ENCODE measurements at places on chromosomes 3 and 15.

DNA sequence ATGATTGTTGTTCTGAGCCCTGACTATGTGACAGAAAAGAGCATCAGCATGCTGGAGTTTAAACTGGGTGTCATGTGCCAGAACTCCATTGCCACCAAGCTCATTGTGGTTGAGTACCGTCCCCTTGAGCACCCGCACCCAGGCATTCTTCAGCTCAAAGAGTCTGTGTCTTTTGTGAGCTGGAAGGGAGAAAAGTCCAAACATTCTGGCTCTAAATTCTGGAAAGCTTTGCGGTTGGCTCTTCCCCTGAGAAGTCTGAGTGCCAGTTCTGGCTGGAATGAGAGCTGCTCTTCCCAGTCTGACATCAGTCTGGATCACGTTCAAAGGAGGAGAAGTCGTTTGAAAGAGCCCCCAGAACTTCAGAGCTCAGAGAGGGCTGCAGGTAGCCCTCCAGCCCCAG lies 142.0 kb downstream of the IL1RAP start:
- H3K36me3 ChIP-seq: no peaks in the 10 kb centered on the region
- no peaks in the 10 kb centered on the region for H3K4me1 ChIP-seq
- H3K27ac ChIP-seq: no peak overlapping the region
- no peak for DNase-seq
- H3K27me3 ChIP-seq: no peaks in the 10 kb centered on the region

DNA sequence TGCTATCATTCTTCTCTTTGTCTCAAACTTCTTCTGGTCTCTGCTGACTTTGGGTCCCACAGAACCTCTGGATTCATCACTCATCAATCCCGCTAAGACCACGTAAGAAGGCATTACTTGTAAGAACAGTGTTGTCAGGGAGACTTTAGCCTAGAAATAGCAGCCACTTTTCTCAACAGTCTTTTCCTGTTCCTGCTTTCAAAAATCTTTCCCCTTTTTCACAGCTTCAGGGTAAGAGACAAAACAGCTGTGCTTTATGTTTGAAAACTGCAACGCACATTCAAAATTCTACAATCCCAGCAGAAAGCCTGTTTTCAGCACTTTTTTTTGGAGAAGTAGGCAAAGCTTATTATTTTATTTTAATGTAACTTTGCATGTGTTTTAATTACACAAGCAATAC lies 42.0 kb upstream of the FAM98B start:
- DNase-seq: no peak
- no peak overlapping the region for H3K4me3 ChIP-seq
- H3K27me3 ChIP-seq: peaks cover 53% of the 10 kb centered on the region
- H3K36me3 ChIP-seq: no peaks in the 10 kb centered on the region
- no peaks in the 10 kb centered on the region for H3K4me1 ChIP-seq
- H3K27ac ChIP-seq: no peak overlapping the region

- H3K36me3 ChIP-seq: no peaks in the 10 kb centered on the region
- no peak for DNase-seq
- H3K27me3 ChIP-seq: no peaks in the 10 kb centered on the region
- no peak overlapping the region for H3K27ac ChIP-seq
These were observed 15.1 kb downstream of the GMNC start for GRCh38 chr3:190847436-190847835.

DNA sequence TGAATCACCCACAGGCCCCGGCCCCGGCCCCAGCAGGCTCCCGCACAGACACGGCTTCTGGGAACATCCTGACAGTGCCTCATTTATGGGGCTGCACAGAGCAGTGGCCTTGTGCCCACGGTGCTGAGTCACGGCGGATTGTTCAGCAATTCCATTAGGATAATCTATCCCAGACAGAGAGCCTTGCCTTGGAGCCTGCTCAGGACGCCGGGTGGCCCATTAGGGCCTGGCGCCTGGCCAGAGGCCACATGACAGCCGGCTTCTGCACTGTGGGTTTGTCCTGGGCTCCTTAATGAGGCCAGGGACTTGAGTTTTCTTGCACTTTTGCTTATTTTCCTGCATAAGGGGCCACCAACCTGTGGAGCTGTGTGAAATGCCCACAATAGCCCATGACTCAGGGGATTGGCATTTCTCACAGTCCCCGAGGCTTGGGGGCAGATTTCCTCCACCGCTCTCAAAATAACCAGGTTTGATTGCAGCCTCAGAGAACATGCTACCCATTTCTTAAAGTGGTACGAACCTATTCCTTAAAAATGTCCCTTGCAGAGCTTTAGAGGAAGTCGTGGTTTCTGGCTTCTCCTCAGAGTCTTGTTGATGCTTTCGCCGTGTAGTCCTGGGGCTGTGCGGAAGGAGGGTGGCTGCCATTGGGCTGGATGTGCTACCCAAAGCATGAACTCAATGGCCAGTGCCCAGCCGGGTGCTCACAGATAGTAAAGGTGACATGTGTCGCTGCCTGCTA lies 19.0 kb downstream of the SYNM start:
- H3K36me3 ChIP-seq: peaks cover 12% of the 10 kb centered on the region
- DNase-seq: no peak
- no peak overlapping the region for H3K4me3 ChIP-seq
- H3K27ac ChIP-seq: no peak overlapping the region

- H3K36me3 ChIP-seq: no peaks in the 10 kb centered on the region
- H3K27me3 ChIP-seq: peaks cover 9% of the 10 kb centered on the region
- DNase-seq: no peak
- H3K27ac ChIP-seq: no peak overlapping the region
These were observed 61.4 kb downstream of the MFSD1 start for GRCh38 chr3:158863247-158863646.

- no peak within 1 kb of the TSS for H3K27ac ChIP-seq
- H3K36me3 ChIP-seq: no peaks in the 10 kb centered on the region
- no peak within 1 kb of the TSS for H3K4me3 ChIP-seq
- no peaks in the 10 kb centered on the region for H3K4me1 ChIP-seq
- DNase-seq: no peak
These were observed at the start of gene HTR3C for GRCh38 chr3:184052767-184053166. HTR3C (plus strand) TSS chr3:184053047; CDS start chr3:184053081, 34 bp downstream.

GRCh38 chr15:51332206-51333147 lies 5.9 kb downstream of the CYP19A1 start:
- H3K4me3 ChIP-seq: no peak overlapping the region
- H3K27ac ChIP-seq: no peak overlapping the region
- no peaks in the 10 kb centered on the region for H3K36me3 ChIP-seq
- no peak for DNase-seq
- no peaks in the 10 kb centered on the region for H3K4me1 ChIP-seq

- peaks cover 41% of the 10 kb centered on the region for H3K4me1 ChIP-seq
- no peak overlapping the region for H3K4me3 ChIP-seq
- peaks cover 9% of the 10 kb centered on the region for H3K36me3 ChIP-seq
- no peak for DNase-seq
These were observed 64.8 kb downstream of the LRIG1 start for GRCh38 chr3:66435989-66436388.

GRCh38 chr3:120170223-120170622 lies 76.0 kb upstream of the GSK3B start:
- no peak for DNase-seq
- H3K4me3 ChIP-seq: no peak overlapping the region
- no peaks in the 10 kb centered on the region for H3K4me1 ChIP-seq
- peaks cover 6% of the 10 kb centered on the region for H3K36me3 ChIP-seq
- H3K27ac ChIP-seq: no peak overlapping the region

DNA sequence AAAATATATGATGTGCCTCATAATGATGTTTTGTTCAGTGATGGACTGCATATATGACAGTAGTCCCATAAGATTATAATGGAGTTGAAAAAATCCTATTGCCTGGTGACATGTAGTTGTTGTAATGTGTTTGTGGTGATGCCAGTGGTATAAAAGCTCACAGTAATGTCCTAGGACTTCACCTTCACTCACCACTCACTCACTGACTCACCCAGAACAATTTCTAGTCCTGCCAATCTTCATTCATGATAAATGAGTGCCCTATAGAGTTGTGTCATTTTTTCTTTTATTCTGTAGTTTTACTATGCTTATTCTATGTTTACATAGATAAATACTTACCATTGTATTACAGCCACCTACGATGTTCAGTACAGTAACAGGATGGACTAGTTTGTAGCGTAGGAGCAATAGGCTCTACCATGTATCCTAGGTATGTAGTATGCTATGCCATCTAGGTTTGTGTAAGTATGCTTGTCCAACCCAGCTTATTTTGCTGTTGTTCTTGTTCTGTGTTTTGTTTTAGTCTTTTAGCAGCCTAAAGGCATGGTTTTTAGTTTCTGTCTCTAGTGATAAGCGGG lies 88.5 kb upstream of the LRRFIP2 start:
- H3K4me3 ChIP-seq: no peak overlapping the region
- peak overlapping the region; percentile 87 for H3K27ac ChIP-seq
- no peaks in the 10 kb centered on the region for H3K27me3 ChIP-seq
- DNase-seq: no peak
- H3K36me3 ChIP-seq: peaks cover 30% of the 10 kb centered on the region

GRCh38 chr3:15631426-15632211 lies 30.1 kb downstream of the BTD start:
- H3K4me1 ChIP-seq: peaks cover 25% of the 10 kb centered on the region
- H3K4me3 ChIP-seq: no peak overlapping the region
- H3K27ac ChIP-seq: peak overlapping the region; percentile 47
- H3K36me3 ChIP-seq: peaks cover 6% of the 10 kb centered on the region

- no peak for DNase-seq
- peaks cover 64% of the 10 kb centered on the region for H3K27me3 ChIP-seq
- H3K4me3 ChIP-seq: no peak overlapping the region
These were observed 134.8 kb downstream of the UACA start for GRCh38 chr15:70628549-70628896.

GRCh38 chr3:88044411-88044810 lies 14.4 kb downstream of the CGGBP1 start:
- H3K4me3 ChIP-seq: no peak overlapping the region
- H3K36me3 ChIP-seq: no peaks in the 10 kb centered on the region
- no peaks in the 10 kb centered on the region for H3K27me3 ChIP-seq
- no peak overlapping the region for H3K27ac ChIP-seq
- H3K4me1 ChIP-seq: no peaks in the 10 kb centered on the region

GRCh38 chr3:98827221-98827920 lies 64.2 kb downstream of the ST3GAL6 start:
- DNase-seq: no peak
- H3K4me1 ChIP-seq: no peaks in the 10 kb centered on the region
- no peak overlapping the region for H3K4me3 ChIP-seq
- H3K27me3 ChIP-seq: no peaks in the 10 kb centered on the region
- H3K27ac ChIP-seq: no peak overlapping the region

DNA sequence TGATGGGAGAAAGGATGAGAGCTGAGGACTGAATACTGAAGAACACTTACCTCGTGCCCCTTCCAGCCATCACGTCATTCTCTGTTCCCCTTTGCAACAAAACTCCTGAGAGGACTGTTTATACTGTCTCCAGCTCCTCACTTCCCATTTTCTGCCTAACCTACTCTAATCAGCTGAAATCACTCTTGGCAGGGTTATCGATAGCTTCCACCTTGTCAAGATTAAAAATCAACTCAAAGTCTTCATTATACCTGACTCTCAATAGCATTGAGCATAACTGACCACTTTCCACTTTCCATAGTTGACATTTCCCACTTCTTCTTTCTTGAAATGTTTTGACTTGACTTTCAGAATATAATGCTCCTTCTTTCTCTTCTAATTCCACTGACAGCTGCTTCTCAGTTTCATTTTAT lies 4.3 kb downstream of the BTBD1 start:
- H3K36me3 ChIP-seq: peaks cover 12% of the 10 kb centered on the region
- no peak overlapping the region for H3K27ac ChIP-seq
- H3K27me3 ChIP-seq: no peaks in the 10 kb centered on the region
- H3K4me3 ChIP-seq: no peak overlapping the region
- peaks cover 10% of the 10 kb centered on the region for H3K4me1 ChIP-seq
- DNase-seq: no peak

DNA sequence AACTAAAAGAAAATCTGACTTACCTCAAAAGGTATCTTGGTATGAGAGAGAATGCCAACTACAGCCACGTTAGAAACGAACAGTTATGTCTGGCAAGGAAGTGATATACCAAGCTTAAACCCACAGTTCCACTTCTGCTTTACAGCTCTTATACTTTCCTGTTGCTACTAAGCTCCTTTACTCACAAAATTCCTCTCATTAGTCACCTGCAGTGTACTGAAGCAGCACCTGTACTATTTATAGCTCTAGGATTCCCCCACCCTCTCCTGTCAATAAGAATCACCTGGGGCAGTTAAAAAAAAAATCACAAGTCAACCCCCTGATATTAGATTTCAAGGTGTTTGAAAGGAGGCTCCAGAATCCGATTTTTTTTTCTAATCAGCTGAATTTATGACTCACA lies 2.9 kb upstream of the TMEM266 start:
- no peak overlapping the region for H3K4me3 ChIP-seq
- peaks cover 43% of the 10 kb centered on the region for H3K27me3 ChIP-seq
- H3K27ac ChIP-seq: no peak overlapping the region
- DNase-seq: no peak

- no peaks in the 10 kb centered on the region for H3K36me3 ChIP-seq
- H3K4me1 ChIP-seq: no peaks in the 10 kb centered on the region
- H3K4me3 ChIP-seq: no peak overlapping the region
- H3K27ac ChIP-seq: no peak overlapping the region
These were observed 870.2 kb downstream of the SI start for GRCh38 chr3:164208048-164208447.

DNA sequence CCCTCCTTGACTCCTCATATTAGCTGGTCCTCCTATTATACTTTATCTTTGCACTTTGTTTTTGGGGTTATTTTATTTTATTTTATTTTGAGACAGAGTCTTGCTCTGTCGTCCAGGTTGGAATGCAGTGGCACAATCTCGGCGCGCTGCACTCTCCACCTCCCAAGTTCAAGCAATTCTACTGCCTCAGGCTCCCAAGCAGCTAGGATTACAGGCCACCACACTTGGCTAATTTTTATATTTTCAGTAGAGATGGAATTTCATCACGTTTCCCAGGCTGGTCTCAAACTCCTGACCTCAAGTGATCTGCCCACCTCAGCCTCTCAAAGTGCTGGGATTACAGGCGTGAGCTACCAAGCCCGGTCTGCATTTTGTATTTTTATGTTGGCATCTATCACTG lies 126.7 kb downstream of the FOXB1 start:
- no peak overlapping the region for H3K4me3 ChIP-seq
- peaks cover 19% of the 10 kb centered on the region for H3K27me3 ChIP-seq
- no peak overlapping the region for H3K27ac ChIP-seq

DNA sequence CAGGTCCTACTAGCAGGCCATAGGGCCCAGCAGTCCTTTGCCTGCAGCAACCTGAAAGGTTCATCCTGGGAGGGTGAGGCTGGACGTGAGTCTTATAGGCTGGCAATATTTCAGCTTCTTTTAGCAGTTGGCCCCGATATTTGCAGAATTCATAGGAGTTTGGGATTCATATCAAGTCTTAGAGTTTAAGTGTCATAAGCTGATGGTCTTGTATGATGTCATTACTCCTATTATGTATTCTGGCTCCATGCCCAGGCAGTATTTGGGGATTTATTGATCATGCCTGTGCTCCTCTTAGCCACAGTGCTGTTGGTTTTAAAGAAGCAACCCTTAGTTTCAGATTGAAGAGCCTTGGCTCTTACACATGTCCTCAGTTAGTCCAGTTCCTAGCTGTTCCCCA lies 41.3 kb upstream of the POLR2M start:
- peaks cover 27% of the 10 kb centered on the region for H3K27me3 ChIP-seq
- no peak overlapping the region for H3K27ac ChIP-seq
- H3K4me1 ChIP-seq: no peaks in the 10 kb centered on the region

- H3K27me3 ChIP-seq: peaks cover 39% of the 10 kb centered on the region
- H3K36me3 ChIP-seq: no peaks in the 10 kb centered on the region
- no peak overlapping the region for H3K4me3 ChIP-seq
- no peak for DNase-seq
- no peak overlapping the region for H3K27ac ChIP-seq
- no peaks in the 10 kb centered on the region for H3K4me1 ChIP-seq
These were observed 42.3 kb upstream of the SLC25A36 start for GRCh38 chr3:140899363-140899762.
